ENCODE measurements at places on chromosomes 2 and 18.

GRCh38 chr2:130852521-130853115, 15.9 kb downstream of the ARHGEF4 start:
- no peak for DNase-seq

DNA sequence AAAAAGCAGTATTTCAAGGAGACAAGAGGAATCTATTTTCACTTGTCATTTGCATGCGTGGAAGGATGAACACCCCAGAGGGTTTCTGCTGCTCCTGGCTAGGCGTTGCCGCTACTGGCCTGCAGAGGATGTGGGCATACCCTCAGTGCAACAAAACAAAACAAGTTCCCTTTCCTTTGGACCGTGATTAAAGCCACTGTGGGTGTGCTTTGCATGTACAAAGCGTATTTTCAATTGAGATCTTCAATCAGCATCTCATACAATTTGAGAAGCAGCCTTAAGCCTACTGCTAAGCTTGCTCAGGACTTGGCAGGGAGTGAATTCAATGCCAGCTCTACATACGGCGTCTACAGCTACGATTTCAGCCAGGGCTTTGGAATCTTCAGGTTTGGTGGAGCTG, 298.4 kb downstream of the LPIN1 start:
- peak; percentile 87 for DNase-seq

GRCh38 chr2:30341500-30342267, 105.4 kb upstream of the LCLAT1 start:
- DNase-seq = peak; percentile 39

- DNase-seq = no peak
Measured at GRCh38 chr2:33110461-33110860, 163.7 kb downstream of the LTBP1 start.

GRCh38 chr2:108278631-108279030, 10.1 kb upstream of the SULT1C2 start:
- no peak for DNase-seq

GRCh38 chr18:47969816-47970215, 39.4 kb upstream of the SMAD2 start:
- DNase-seq = no peak

DNA sequence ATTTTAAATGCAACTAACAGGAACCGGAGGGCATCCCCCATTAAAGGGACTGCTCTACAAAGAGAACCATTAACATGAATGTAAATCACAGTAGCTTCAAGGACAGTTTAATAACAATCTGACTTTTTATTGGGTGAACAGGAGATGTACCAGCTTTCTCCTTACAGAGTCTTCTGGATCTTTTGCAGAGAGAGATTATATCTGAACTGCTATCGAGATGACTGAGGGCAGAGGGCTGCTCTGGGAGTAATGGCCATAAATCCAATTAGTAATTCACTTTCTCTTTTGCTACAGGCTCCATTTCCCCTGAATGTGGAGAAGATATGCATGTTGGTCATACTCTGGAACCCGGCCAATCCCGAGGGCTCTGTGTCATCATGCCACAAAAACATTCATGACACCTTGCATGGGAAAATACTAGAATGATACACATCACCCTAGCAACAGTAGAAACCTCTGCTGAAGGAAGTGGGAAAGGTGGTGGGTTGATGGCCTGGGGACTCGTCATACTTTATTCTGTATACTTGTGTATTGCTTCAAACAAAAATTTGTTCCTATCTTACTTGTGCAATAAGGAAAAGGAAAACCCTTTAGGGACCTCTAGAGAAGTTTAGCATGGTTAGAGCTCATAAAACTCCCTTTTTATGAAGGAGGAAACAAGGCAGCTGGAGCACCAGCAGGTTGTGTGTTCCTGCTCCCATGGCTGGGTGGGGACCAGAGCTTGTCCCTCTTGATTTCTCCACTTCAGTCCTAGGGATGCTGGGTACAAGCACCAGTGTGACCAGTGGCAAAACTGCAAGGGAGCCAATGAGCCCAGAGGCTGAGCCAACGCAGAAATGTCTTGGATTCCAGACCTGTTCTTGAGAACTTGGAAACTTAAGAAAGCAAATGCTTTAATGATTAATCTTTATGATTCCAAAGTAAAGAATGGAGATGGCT, 26.0 kb downstream of the CTAGE1 start:
- DNase-seq = peak; percentile 0

DNA sequence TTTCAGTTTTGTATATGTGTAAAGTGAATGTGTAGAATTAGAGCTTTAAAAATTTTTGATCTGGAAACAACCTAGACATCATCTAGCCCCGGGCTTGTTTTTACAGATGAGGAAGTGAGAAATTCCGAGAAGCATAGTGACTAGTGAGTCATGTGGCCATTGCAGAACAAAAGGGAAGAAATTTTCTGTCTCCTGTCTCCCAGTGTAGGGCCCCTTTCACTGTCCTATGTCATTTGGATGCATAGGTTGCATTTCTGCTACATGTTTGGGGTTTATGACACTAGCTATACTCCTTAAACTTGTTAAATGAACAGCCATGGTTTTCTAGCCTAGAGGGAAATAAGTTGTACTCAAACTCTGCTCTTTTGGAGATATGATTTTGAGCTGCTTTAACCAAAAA, 84.6 kb downstream of the PLCL1 start:
- peak; percentile 72 for DNase-seq

DNA sequence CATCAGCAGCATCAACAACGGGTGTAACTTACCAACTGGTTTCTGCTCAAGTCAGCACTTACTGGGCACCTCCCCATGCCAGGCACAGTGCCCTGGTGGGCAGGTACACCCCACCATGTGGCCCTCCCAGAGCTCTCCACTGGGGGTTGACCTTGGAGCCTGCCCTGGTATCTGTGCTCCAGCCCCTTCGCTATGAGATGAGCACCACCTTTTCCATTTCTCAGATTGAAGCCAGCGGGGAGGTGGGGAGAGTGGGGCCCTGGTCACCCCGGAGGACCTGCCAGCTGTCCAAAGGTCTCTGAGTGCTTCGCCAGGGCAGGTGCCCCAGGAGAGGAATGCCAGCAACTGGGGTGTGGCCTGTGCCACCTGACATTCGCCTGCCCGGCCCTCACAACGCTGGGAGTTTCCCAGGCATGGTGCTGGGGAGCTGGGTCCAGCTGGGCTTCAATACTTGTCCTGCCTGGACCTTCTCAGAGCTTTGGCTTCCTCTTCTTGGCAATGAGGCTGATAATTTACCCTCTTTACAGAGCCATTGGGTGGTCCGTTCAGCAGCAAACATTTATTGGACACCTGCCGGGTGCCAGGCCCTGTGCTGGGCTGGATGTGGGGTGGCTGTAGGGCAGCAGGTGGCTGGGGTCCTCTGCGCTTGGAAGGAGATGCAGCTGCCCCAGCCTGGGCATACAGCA, 5.9 kb upstream of the ZAP70 start:
- no peak for DNase-seq
